NCI-H460 (cell line): ENCODE measurements at places on chromosomes 16 and 17.

DNA sequence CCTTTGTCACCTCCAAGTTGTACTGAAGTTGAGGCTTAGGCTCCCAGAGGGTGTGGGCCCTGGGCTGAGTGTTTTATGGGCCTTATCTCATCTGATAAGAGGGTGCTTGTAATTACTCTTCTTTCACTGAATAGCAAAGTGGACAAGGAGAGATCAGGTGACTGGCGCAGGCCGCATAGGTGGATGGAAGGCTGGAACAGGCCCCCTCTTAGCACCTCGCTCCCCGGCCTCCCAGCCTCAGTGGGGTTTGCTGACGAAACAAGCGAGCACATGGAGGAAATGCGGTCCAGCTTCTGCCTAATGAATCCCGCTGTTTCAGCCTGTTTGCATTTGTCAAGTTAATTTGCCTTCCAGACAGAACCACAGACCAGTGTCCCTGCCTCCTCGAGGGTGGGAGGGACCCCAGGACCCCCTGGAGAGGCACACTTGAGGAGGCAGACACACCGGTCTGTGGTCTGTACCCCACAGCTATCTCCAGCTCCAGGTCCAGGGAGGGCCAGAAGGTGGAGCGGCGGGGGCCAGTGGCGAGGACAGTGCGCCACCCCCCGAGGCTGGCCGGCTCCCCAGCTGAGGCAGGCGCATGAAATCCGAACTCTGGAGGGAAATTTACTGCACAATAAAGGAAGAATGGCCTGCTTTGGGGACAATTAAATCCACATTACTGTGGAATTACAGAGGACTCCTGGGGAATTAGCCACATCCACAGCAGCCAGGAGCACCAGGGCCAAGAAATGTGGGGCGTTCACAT lies 123.4 kb downstream of the NTN1 start:
- DNase-seq, result no peak

GRCh38 chr16:63539276-63539675 lies 1503.0 kb upstream of the CDH8 start:
- no peak for DNase-seq

DNA sequence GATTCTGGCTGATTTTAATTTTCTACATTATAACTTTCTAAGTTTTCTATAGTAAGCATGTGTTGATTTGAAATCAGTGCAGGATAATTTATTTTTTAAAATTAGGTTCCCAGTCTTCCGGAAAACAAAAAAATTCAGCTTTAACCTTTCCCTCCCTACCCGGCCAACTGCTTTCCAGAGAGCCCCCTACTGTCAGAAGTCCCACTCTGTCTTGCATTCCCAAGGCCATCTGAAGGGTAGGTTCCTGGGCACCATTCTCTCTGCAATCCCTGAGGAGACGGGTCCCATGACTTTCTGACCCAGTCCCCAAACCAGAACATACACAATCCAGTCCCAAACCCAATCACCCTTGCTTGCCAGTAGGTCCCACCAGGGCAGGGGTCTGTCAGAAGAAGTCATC lies 200.3 kb downstream of the CYLD start:
- no peak for DNase-seq

- DNase-seq, result no peak
These were observed 27.5 kb downstream of the OMG start for GRCh38 chr17:31269578-31269983.
